ENCODE measurements at places on chromosomes 7 and 10.

DNA sequence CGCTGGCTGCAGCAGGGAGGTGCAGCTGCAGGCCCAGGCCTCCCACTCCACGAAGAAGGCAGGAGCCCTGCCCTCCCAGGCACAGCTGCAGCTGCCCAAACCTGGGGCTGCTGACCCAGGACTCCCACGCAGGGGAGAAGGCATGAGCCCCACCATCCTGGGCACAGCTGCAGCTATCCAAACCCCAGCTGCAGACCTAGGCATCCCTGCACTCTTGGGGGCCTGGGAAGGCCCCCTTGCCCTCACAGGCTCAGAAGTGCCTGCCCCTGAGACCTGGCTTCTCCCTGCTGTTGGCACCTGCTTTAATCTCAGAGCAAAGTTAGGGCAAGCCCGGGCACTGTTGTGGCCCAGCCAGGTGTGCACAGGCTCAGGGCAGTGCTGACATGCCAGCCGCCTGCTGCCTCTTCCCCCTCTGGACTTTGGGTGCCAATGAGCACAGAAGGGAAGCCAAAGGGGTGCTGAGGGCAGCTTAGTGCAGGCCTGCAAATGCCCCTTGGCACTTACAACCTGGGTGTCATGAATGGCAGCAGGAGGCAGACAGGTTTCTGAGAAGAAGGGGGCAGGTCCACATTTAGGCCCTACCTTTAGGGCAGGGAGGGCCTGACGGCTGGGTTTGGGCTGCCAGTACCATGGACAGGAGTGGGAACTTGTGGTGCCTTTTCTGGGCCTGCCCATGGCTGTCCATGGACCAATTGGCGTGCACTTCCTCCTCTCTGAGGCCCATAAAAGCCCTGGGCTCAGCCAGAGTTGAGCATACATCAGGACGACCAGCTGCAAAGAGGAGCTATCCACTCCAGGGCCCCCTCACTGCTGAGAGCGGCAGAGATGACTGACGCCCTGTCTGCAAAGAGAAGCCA, 31.1 kb downstream of the CRTAC1 start:
- DNase-seq, result no peak

DNA sequence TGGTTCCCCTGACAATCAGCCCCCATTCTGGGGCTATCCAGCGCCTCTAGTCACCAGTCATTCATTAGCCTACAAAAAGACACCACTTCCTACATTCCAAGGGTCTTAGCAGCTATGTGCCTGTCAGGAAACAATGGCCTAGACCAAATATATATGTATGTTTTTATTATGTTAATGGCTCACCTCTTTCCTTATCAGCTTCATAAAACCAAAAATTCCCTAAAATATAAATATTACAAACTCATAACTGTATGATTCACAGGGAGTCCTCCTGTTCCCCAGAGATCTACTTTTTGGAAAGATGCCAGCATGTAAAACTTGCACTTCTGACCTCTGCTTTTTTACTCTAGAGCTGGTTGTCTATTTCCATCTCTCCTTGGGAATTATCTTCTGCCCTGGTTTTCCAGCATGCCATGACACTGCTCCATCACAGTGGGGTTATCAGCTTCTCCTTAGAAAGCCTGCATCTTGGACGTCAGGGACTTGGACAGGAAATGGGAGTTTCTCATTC, 79.2 kb downstream of the ABCA13 start:
- no peak for DNase-seq

DNA sequence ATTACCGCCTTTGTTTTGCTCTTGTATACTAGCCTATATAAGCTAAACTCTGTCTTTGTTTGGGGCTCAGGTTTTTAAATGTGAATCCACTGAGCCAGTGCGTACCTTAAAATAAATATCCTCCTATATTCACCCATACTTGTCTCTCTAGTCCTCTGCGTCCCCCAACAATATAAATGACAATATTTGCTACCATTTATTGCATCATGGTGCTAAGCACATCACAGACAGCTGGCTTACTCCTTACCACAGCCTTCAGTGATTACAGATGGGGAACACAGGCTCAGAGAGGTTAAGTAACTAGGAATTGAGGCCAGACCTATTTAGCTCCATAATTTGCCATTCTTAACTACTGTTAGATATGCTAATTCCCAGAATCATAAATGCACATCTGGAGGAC, 3.4 kb upstream of the ADCK2 start:
- DNase-seq, result no peak

GRCh38 chr10:22372917-22373316, 27.6 kb downstream of the SPAG6 start:
- no peak for DNase-seq

- no peak for DNase-seq
Measured at GRCh38 chr10:43037440-43037839, 39.4 kb upstream of the RET start.

DNA sequence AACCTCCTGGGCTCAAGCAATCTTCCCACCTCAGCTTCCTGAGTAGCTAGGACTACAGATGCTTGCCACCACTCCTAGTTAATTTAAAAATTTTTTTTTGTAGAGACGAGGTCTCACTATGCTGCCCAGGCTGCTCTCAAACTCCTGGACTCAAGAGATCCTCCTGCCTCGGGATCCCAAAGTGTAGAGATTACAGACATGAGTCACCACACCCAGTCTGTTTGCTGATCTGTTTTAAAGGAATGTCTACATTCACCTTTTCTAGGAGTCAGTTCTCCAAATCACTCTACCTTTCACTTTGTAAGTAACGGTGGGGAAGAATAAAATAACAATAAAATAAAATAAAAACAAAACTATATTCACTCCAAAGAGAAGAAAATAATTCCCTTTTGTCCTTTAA, 86.6 kb upstream of the AGBL3 start:
- DNase-seq, result no peak

DNA sequence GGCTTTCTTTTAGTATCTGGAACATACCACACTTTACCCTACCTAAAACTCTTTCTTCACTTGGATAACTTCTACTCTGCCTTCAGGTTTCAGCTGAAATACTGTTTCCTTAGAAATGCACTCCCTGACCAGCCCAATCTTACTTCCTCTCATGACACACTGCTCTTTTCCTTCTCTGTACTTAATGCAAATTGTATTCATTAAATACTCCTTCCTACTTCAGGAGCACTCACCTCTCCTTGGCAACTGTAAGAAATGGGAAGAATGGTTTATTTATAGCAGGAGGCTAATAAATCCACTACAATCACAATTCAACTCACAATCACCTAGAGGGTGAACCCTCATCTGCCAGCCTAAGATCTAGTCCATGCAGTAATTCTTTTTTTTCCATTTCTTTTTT, 15.2 kb downstream of the ZCWPW1 start:
- no peak for DNase-seq

GRCh38 chr10:70186571-70186970, 16.3 kb upstream of the SAR1A start:
- DNase-seq, result no peak

- DNase-seq, result no peak
Measured at GRCh38 chr7:157807510-157807909, 470.7 kb downstream of the DNAJB6 start.
